ENCODE measurements at places on chromosomes 4 and X.

DNA sequence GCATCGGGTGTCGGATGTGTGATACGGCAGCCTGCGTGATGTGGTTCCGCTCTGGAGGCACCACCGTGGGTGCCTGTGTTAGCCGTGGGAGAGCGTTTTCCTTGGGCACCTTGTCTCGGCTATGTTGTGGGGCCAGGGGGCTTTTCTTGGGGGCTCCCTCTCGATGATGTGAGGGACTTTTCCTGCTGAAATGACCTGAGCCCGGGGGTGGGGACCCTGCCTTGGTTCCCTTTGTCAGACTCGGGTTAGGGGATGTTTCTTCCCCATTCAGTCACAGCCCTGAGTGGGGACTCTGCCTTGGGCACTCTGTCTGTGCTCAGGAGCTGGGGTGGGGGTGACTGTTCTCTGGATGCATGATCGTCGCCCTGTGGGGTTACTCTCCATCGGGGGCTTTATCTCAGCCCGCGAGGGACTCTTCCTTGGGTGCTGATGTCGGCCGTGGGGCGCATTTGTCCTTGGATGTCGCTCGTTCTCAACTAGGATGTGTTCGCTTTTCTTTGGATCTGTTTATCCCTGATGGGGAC is 26.7 kb downstream of the CT45A3 start:
- DNase-seq: no peak

DNA sequence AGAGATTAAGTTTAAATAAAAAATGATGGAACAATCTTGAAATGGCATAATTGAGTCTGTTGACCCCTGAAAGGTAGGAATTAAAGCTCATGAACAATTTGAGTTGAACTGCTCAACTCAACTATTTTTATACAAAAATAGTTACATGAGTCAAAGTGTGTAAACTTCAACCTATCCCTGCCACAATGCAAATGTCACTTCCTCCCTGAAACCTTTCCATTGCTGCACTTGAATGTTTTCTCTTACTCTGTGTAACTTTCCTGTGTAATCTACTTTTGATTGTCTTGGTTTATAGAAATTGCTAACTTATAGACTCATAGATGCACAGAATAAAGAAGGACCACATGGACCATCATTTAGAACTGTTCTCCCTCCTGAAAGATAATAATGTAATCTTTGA is 218.5 kb downstream of the GBA3 start:
- DNase-seq: no peak

DNA sequence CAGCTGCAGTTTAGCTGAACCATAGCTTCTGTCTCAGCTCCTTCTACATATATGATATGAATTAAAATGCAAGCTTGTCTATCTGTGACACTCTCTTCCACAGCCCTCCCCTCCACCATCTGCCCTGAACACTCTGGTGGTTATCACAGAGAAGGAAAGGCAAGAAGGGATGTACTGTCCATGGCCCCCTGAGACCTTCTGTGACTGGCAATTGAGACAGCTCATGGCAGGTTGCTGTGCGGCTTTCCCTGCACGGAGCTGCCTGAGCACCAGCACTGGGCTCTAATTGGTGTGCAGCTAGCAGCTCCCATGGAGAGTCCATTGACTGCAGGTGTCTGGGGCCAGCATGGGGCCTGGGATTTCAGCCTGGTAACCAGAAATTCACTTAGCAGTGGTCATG is 109.8 kb upstream of the ANXA3 start:
- no peak for DNase-seq

DNA sequence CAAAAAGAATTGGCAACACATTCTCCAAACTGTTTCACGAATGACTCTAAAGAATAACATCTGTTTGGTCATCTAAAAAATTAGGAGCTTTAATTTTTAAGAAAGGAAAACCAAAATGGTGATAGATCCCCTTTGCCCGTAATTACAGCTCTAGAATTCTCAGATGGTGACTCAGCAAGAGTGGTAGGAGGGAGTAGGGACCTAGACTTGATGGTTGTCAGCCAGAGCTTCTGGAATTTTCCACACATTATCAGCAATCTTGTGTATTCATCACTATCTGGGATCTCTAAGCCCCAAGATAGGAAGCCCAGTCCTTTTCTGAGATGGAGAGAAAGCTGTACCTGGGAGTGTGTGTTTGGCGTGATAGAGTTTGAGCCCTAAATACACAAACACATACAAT is 103.9 kb upstream of the RAB40AL start:
- DNase-seq: peak; percentile 55

DNA sequence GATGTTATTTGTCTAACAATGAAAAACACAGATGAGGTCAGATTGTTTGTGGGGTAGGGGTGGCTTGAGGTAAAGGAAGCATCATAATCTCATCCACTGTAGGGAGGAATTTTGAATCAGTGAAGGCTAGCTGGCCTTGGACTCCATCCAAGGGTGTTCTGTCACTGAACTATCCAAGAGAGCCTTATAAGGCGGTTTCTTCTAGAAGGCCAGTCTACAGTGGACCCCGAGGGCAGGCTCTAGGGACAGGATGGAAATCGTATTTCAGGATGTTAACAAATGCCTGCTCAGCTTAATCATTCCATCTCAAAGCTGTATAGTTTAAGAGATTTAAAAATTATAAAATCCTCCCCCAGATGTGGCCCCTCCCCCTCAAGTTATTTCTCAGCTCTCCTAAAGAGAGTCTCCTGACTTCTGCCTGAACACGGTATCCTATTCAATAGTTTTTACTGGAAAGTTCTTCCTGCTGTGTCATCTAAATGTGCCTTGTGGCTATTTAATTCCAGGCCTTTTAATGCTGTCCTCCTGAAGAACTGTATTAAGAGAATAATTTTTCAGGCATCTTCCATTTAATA is 8.0 kb downstream of the IGFBP7 start:
- peak; percentile 89 for DNase-seq

DNA sequence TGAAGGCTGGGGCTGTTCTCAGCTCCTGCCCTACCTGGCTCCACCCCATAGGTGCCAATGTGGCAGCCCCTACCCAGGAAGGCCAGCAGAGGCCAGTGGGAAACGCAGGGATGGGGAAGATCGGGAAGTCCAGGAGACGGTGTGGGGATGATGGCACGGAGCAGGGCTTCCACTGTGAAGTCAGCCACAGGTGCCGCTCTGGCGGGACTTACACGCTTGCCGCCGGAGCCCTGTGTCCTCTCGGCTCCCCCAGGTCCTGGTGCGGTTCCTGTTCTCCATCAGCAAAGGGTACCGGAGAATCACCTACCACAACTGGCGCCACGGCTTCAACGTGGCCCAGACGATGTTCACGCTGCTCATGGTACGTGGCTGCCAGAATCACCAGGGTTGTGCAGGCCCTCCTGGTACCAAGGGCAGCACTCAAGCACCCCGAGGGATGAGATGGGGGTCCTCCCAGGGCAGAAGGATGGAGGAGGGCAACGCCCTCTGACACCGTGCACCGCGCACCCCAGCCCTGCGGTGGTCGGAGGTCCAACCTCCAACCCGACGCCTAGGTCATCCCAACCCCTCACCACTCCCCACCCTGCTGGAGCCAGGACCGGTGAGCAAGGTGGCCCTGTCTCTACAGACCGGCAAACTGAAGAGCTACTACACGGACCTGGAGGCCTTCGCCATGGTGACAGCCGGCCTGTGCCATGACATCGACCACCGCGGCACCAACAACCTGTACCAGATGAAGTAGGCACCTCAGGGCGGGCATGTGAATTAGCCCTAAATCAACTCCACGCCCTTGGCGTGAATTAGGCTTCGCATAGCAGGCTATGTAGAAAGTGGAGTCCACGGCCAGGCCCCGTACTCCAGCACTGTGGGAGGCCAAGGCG is 12.0 kb downstream of the ATP5ME start:
- no peak for DNase-seq

GRCh38 chr4:161929956-161930355 is 233.8 kb downstream of the FSTL5 start:
- DNase-seq: peak; percentile 72

DNA sequence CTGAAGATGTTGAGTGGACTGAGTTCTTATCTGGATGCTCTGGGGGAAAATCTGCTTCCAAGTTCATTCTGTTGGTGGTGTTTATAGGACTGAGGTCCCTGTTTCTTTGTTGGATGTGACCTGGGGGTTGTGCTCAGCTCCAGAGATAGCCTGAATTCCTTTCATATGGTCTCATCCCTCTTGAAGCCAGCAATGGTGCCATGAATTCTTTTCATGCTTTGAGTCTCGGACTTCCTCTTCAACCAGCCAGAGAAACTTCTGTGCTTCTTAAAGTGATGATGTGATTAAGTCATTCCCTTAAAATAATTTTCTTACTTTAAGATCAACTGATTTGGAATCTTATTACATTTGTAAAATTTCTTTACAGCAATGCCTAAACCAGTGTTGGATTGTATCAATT is 233.8 kb upstream of the UGT8 start:
- peak; percentile 96 for DNase-seq

DNA sequence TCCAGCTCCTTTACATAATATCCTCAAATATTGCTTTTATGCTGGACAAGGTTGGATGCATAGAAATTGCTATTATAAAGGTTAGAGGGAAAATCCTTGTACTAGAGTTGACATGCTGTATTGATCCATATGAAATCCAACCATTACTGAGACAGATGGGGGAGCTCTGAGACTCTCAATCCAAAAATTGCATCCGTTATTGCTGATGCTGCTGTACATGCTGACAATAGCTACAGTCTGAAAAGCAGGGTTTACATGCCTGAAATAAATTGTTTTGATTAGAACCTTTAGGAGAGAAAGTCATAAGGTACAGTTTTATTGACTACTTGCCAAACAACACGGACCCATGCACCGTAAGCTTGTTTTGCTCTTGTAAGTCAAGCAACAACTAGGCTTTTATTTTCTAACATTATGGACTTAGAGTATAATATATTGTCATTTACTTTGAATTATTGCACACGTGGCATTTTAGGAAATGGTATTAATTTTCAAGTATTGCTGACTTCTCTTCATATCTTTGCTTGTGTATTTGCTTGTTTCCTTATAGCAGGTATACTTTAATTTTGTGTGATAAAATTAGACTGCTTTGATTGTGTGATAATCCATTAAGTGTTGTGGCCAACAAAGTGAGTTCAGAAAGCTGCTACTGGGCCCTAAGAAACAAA is 1365.2 kb downstream of the STIM2 start:
- DNase-seq: no peak

GRCh38 chr4:94649381-94650133 is 108.2 kb upstream of the BMPR1B start:
- DNase-seq: no peak

GRCh38 chr4:100517864-100518341 is at the start of gene EMCN:
Gene EMCN, minus strand, starts transcription at chr4:100518022. Its CDS starts 108 bp downstream, at chr4:100517914.
- no peak for DNase-seq

DNA sequence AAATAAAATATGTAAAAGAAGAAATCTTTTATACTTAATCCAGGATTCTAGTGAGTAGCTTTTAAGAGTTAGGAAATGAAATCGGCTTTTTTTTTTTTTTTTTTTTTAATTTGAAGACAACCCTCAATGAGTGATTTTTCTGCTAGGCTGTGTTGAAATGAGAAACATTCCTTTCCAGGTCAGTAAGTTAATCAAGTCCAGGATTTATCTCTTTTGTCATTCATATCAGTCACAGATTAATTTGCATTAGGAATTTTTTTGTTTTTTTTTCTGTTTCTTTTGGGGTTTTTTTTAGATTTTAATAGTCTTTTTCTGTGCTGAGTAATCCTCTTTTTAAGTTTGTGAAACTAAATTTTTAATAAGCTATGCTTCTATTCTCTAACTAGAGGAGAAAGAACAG is 448.1 kb downstream of the ADGRL3 start:
- peak; percentile 10 for DNase-seq

DNA sequence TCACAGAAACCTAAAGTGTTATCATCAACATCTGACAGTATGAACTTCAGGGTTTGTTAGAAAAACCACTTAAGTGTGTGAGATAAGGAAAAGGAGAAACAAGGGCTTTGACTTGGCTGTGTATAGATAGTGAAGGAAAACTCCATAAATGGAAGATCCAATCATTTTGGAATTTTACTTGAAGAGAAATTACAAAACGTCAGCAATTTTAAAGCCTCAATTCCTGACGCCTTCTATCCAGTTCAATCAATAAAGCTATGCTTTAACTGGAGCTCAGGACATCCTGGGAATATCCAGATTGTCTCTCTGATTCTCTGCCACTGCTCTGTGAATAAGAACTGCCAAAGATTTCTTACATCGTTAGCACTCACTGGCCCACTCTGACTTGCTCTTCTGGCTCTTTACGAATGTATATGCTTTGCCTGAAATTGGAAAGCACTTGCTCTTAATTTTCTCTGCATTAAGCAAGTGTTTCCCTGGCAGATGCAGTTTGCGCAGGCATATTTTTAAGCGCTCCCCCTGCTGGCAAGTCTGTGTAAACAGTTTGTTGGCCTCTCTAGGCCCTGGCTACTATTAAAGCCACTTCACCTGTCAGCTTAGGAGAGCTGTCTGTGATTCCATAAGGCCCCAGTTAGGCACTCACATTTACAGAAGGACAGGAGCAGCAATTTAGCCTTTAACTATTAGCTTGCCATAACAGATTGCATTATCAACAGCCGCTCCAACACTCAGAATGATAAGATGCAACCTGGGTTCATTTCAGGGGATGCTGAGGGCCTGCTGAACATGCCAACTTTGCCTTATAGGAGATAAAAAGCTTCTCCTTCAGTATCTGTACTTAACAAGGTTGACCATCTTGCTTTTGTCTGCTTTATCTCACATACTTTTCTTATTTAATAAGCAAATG is 251.4 kb upstream of the DDX53 start:
- peak; percentile 8 for DNase-seq

- DNase-seq: no peak
These were observed 11.6 kb upstream of the MND1 start for GRCh38 chr4:153332936-153333335.

DNA sequence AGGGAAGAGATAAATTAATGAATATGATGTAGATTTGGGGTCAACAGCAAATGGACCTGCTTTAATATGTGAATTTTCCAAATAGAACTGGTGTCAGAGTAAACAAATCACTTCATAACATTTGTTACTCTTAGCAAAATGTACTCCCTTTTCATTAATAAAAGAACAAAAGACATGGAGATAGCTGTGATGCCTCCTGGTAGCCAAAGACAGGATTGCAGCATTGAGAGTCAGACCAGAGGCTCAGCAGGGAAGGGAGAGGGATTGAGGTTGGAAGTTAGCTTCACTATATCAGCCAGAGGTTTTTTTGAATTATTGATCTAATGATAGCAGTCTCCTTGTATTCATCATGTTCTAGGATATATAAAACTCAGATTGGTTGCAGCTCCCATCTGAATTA is 17.4 kb upstream of the RAB40A start:
- no peak for DNase-seq

- peak; percentile 91 for DNase-seq
These were observed 18.5 kb downstream of the HERC3 start for GRCh38 chr4:88610771-88611170.

- no peak for DNase-seq
These were observed 164.0 kb upstream of the TRAM1L1 start for GRCh38 chr4:117249333-117249732.

- DNase-seq: no peak
These were observed 170.2 kb downstream of the RAPGEF2 start for GRCh38 chr4:159273141-159273438.

Measured in astrocyte (in vitro differentiated cells and primary cell).